ENCODE measurements at places on chromosomes 1 and 21.

- no peak for DNase-seq
Measured at GRCh38 chr1:47190857-47191256, 1.0 kb upstream of the PDZK1IP1 start.

DNA sequence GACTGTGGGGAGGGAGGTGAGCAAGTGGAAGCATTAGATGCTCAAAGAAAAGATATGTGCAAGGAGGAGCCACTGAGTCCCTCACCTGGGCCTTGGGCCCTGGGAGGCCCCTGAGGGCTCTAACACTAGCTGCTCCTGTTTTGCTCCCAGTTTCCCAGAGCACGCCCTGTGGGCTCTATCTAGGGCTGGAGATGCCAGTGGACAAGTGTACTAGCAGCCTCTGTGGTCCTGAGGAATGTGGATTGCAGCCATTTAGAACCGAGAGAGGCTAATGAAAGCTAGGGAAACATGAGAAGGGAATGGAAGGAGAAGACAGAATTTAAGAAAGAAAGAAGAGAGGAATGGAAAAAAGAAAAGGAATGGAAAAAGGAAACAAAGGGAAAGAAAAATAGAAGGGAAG, 10.0 kb upstream of the TBX15 start:
- DNase-seq: no peak

DNA sequence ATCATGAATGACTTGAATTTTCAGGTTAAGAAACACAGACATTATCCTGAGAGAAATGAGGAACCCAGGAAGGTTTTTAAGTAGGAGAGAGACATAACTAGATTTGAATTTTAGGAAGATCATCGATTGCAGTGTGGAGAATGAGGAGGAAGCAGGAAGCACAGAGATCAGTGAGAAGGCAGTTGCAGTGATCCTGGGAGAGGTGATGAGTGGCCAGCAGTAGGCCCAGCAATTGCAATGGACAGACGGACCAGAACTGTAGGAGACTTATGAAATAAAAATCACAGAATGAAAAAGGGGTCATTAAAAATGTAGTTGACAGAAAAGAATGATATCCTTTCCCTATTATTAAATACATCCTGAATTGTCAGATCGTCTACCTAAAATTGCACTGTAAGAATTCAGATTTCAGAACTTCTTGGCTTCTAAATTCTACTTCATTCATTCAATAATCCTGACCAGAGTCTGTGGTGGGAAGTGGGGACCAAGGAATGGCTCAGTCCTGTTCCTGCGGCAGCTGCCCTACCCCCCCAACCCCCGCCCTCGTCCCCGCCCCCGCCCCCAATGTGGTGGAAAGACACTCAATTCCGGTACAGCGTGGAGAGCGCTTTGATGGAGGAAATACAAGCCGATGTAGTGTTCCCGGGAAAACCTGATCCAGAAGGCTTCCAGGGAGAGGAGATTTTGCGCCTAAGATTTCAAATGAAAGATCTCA, 35.1 kb downstream of the SLC2A1 start:
- DNase-seq: no peak

- DNase-seq: no peak
Measured at GRCh38 chr1:164777518-164777917, 218.5 kb downstream of the PBX1 start.

GRCh38 chr1:228181645-228182034, 16.0 kb downstream of the IBA57 start:
- DNase-seq: no peak

- no peak for DNase-seq
Measured at GRCh38 chr1:6508154-6508815, 16.8 kb upstream of the PLEKHG5 start.

DNA sequence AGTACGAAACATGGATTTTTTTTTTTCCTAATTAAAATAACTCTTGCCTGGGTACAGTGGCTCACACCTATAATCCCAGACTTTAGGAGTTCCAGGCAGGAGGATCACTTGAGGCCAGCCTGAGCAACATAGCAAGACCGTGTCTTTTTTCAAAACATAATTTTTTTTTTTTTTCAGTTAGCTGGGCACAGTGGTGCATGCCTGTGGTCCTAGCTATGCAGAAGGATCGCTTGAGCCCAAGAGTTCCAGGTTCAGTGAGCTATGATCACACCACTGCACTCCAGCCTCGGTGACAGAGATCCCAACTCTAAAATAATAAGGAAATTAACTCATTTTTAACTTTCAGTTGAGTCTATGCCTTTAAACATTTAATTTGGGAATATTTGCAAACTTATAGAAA, 170.1 kb downstream of the NEK7 start:
- no peak for DNase-seq

DNA sequence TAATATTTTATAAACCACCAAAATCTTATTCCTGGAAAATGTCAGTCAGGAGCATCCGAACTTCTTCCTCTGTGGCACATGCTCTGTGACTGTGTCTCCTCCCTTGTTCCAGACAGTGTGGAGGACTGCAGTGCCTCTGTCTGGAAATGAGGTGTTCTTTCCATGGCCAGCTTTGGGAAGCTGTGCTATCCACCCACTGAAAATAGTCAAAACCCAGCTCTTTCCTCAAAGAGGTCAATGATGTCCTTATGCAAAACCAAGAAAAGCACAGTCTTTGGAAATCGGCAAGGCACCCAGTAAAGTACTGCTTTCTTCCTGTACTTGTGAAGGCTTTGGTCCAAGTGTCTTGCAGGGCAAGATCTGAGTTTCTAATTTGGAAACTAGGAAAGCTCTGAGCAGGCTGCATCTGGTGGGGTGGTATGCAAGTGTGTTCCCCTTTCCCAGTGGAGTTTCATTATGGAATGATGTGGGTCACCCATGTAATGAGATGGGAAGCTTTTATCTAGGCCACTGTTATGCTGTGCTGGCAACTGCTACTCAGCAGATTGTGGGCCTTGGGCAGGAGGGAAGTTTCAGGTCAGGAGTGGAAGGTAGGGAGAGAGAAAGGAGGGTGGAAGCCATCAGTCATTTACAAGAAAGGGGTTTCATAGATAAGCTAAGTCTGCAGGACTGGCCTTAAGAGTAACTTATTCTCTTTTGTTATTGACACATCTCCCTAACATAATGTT, 6.0 kb downstream of the KIAA0040 start:
- no peak for DNase-seq

DNA sequence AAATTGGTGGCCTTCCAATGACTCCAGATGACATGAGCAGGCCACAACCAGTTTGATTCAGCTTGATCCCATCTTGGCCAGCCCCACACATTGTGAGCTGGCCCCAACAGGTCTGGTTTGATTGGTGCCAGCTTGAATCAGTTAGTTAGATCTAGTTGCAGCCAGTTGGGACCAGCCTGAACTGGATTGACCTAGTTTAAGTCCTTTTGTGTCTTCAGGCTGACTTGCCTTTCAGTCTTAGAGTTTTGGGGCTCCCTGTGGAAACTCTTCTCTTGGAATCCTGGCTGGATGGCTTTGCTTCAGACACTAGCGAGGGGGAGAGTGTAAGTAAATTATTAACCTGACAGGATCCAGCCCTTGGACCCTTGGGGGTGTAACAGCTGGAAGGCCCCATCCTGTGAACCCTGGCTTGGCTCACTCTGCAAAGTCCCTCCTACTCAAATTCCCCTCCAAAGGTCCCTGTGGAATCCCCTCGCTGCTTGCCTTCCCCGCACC, 36.2 kb upstream of the POU3F1 start:
- DNase-seq: no peak

DNA sequence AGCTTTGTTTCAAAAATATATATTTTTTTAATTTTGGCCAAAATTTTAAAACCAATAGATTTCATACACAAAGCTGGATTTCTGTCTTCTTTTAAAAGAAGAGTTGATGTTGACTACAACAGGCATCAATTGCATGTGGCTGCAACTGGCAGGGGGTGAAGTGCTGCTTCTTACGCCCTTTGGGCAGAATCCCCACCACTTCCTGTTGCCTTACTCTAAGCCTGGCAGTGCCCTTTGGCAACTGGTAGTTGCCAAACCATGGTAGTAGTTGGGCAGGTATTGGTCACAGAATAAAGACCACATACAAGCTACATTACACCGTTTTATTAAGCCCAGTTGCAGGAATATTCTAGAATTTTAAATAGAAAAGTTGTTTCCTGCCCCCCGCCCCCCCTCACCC, 17.0 kb downstream of the LAMC2 start:
- DNase-seq: no peak

- DNase-seq: no peak
Measured at GRCh38 chr1:193229136-193229535, 42.7 kb upstream of the B3GALT2 start.

DNA sequence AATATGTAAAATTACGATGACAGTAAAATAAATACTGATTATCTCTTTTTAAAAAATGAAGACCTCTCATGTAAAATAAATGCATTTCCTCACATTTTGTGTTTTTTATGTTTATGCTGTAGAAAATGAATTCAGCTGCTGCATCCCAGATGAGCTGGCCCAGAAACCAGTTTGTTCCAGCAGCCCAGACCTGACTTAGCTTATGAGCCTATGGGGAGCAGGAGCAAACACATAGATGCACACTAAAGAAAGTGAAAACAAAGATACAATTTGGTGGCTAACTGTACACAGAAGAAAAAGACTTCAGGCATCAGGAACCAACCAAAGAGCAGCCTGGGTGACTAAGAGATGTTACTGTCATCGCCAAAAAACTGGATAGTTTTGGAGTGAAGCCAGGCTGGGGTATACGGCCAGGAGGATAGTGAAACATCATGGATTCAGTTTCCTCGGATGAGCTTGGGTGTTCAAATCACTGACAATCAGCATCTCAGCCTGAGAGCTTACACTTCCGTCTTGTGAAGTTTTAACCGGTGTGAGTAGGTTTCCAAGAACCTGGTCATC, 113.9 kb upstream of the BACE2 start:
- DNase-seq: no peak

GRCh38 chr1:31523012-31523411, 53.3 kb upstream of the TINAGL1 start:
- no peak for DNase-seq

DNA sequence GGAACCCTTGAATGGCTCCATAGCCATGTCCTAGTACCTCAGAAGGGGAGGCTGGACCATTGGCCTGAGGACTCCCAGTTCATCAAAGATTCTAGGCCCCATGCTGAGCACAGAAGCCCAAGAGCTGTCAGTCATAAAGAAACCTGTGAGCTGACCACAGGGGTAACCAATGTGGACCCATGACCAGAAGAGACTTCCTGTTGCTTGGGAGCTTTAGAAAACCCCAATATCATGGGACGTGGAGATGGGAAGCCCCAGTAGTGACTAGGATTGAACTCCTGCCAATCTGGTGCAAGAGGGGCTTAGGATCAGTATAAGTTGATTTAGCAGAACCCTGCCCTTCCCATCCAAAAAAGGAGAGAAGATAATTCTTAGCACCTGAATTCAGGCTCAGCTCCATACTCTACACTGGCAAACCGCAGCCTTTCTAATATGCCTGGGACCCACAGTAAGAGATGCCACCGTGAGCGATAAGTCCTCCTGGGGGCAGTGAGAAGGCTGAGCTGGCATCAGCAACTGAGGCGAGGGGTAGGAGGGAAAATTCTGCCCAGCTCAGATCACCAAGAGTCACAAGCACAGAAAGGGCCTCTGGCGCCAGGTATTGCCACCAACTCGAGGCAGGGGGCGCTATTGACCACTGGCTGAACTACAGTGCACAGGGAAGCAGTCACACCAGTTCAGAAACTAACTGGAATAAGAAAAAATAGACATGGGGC, 108.9 kb downstream of the CAPN8 start:
- peak; percentile 59 for DNase-seq

GRCh38 chr1:210627755-210628154, 299.1 kb downstream of the HHAT start:
- no peak for DNase-seq

- peak; percentile 35 for DNase-seq
Measured at GRCh38 chr1:221439008-221439746, 302.7 kb downstream of the DUSP10 start.

GRCh38 chr1:219973213-219973612, 44.9 kb upstream of the SLC30A10 start:
- no peak for DNase-seq

DNA sequence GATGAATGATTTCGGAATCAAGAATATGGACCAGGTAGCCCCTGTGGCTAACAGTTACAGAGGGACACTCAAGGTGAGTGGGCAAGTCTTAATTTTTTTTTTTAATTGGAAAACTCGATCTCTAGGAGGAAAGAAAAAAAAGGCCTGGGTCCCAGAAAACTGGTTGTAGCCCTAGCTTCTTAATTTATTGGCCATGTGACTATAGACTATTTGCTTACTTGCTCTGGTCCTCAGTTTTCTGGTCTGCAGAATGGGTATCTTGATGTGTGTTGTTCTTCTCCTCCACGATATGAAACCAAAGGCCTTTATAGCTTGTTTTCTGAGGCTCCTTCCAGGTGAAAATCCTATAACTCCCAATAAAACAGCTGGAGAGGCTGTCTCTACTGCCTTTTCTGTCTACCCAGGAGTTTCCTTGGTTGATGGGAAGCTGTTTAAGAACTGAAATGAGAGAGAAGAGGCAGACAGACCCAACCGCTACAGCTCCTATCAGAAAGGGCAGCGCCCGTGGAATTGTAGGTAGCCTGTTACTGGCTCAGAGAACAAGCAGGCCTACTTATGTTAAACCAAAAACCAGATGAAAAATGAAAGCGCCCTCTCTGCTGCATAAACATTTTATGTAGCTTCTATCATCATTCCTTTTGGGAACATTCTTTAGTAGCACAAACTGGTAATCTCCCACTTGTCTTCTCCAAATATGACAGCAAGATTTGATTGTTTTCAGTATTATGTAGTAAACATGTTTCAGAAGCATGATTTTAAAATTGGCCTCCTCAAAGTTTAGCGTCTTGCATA, 4.5 kb downstream of the ETS2 start:
- DNase-seq: no peak

DNA sequence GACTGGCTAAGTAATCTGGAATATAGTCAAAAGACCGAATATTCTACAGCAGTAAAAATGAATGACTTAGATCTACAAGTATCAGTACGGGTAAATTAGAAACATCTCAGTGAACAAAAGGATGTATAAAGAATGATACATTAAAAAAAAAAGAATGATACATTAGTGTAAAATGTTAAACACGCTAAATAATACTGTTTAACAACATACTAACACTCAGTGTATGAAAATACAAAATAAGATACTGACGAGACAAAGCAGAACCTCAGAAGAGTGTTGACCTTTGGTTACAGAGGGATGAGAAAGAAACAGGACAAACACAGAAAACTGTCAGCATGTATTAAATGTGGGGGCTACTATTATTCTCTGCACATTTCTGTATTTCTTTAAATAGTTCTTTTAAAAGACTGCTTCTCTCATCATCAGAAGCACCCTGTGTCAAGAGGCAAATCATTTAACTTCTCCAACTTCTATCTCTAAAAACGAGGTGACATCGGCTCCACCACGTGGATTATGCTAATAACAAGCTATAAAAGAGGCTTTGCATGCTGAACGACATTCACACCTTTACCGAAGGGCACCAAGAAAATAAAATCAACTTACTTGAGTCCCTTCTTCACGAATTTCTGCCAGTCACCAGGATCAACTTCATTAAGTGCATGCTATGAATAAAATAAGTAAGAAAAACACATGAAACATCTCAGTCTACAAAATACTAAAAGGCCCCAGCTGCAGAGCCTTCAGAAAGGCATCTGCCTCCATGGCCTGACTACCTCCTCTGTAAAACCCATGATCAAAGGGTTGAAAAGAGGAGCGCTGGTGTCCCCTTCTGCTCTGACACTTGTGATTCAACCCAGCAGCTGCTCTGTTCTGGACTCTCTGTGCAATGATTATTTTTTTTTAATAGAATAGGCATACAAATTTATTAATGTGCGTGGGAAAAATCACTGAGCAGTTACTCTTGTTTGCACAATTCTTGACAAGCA, 42.5 kb downstream of the MRAP start:
- no peak for DNase-seq
